ENCODE measurements at places on chromosomes 12 and 14.

- DNase-seq, result no peak
Measured at GRCh38 chr12:77888611-77889010, 57.9 kb downstream of the NAV3 start.

GRCh38 chr12:89494411-89495231 lies 30.0 kb downstream of the GALNT4 start:
- no peak for DNase-seq

DNA sequence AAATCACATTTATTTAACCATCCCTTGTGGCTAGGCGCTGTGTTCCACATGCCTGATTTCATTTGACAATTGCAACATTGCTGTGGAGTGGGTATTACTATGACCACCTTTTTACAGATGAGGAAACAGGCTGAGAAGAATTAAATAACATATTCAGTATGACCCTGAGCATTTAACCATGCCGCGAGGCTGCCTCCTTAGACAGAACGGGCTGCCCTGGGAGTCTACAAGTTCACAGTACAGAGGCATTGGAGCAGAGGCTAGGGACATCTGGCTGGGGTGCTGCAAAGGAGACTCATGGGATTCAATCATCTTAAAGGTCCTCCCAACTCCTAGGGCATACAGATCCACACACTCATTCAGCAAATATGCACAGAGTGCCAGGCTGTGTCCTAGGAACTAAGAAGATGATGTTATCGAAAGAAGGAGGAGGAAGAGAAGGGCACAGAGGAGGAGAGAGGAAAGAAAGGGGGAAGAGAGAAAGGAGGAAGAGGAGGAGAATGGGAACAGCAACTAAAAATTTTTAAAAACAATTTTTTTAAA lies 164.7 kb upstream of the CCND2 start:
- no peak for DNase-seq

GRCh38 chr14:100629696-100630095 lies 42.5 kb upstream of the BEGAIN start:
- DNase-seq, result no peak

DNA sequence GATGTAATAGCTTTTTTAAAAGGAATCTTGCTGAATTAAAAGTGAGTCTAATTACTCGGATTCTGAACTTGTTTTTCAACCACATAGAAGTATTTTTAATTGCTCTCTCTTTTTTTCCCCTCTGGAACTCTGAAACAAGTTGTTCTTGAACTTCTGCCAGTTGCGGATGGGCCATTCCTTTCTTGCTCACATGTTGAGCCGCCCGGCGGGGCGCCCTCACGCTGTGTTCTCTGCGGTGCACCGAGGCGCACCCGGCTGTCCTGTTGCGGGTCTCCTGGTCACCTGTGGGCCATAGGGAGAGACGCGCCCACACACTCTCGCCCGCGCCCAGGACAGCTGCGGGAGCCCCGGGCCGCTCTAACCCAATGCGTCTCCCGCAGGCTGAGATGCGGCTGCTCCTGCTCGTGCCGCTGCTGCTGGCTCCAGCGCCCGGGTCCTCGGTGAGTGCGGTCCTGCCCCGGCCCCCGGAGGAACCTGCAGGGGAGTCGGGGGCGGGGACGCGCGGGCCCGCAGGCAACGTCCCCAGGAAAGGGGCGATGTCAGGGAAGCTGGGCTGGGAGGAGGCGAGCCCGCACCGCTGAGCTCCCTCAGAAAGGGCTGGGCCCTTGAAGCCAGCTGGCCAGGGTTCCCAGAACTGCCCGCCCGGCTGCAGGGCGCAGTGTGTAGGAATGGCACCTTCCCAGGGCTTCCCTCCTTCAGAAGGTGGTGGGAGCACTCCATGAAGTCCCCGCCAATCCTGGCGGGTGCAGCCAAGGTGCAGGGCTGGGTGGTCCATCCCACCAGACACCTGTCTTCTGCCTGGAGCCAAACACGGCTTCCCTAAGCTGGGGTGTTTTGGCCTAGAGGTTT lies 2.3 kb downstream of the PAPLN start:
- DNase-seq, result no peak

DNA sequence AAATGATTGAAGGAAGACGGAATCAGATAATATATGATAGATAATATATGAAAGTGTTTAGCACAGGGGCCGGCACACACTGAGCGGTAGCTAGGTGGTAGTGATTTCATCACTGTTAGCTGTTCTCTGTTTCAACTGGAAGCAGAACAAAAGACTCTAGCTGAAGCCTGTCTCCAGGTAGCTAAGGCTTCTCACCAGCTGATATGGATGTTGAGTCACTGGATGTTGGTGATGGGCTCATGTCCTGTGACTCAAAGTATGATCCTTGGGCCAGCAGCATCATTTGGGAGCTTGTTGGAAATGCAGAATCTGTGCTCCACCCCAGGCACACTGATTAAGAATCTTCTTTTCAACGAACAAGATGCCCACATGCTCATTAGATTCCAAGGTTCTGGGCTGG lies 21.7 kb upstream of the KCNA5 start:
- DNase-seq, result no peak

DNA sequence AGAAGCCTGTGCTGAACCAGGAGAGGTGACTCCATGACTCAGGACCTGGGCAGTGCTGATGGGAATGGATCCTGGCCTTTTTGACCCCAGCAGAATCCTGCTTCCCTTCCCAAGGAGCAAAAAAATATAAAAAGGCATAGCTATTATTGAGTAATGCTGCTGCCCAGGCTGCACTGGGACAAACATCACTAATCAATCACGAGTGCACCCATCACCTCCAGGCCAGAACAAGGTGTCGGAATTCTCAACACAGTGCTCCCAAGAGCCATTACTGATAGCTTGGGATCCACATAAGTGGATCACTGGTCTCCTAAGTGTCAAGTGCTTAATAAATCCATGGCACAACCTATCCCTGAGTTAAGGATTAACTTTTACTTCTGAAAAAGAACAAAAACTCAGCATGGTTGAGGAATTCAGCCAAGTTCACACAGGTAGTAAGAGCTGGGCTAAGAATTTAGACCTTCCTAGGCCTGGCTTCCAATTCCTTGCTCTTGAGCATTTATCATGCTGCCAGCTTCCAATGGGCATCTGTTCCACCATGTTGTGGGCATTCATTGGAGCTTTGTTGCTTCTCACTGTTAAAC lies 31.9 kb downstream of the IRF2BPL start:
- no peak for DNase-seq

- no peak for DNase-seq
Measured at GRCh38 chr12:89960011-89960507, 251.4 kb upstream of the ATP2B1 start.

- DNase-seq, result no peak
Measured at GRCh38 chr14:104085889-104086201, 345 bp downstream of the ASPG start.

DNA sequence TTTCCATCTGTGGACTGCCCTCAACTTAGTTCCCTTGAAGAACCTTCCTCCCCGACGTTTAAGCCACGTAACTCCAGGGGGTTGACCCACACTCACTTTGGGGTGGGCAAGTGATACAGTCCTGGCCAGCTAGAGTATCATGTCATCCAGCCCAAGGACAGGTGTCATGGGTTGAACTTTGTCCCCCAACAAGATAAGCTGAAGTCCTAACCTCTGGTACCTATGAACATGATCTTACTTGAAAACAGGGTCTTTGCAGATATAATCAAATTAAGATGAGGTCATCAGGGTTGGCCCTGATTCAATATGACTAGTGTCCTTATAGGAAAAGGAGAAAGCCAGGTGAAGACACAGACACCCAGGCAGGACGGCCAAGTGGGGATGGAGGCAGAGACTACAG lies 68.6 kb downstream of the ITPK1 start:
- no peak for DNase-seq

DNA sequence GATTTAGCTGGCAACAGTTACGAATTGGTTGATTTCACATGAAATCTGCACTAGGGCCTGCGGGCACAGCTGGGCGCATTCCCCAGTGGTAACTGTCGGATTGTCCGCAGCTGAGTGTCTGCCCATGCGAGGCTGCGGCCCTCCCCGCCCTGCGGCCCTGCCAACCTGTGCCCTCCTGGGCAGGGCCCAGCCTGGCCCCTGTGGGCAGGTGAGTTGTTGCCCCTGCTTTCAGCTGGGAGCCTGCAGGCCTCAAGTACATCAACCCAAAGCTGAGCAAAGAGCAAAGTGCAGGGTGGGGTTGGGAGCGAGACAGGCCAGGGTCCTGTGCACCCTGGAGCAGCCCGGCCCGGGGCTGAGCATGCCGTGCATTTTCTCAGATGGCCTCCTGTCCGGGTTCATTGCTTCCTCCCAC lies 89.1 kb downstream of the ADGRD1 start:
- no peak for DNase-seq

- DNase-seq, result no peak
Measured at GRCh38 chr12:114311974-114312373, 94.0 kb downstream of the TBX5 start.

DNA sequence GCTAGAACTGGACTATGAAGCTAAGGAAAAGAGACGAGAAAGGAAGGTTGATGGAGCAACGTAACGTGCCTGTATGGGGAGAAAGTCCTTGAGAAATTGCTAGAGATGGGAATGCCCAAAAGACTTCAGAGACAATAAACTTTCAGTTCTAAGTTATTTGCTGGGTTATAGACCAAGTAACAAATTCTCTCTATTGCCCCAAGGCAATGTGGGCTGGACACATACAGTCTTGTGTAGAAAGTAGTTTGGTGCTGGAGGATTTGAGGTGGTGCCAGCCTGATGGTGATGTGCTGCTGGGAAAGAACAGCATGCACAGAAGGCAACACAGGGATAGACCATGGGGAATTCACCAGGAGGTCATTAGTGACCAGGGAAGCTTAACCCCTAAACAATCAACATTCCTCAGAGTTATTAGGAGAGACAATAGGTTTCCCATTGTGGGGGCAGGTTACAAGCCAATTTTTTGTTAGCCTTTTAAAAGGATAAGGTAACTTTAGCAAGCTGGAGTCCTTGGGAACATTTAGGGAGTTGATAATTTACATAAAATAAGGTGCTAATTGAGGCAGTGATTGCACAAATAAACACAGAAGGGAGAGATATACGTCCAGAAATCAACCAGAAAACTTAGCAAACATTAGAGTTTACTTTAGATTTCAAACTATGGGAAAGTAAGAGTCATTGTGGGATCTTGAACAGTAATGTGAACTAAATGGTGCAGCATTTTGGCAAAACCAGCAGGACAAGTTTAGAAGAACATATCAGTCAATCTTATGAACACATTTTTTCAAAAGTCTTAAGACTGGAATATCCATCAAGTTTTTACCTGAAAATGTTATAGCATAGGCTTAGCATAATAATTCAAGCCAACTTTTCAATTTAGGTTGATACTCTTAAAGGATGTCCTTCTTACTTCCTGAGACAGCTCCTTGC lies 61.4 kb downstream of the LMNTD1 start:
- no peak for DNase-seq

- no peak for DNase-seq
Measured at GRCh38 chr14:105885561-105886320, 359.4 kb downstream of the TMEM121 start.

DNA sequence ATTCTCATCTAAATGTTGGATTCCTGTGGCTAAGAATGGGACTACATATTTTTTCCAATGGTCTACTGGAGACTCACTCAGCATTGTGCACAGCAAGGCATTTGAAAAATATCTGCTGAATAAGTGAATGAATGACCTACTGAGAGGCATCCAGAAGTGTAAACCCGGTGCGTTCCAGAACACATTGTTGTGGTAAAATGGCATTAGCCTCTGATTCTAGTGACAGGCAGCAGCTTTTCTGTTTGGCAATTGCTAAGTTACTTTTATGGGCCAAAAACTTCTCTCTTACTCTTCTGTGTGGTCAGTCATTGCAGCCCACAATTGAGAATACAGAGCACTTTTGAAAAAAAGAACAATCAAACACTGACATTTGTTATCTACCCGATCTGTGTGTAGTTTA lies 36.5 kb downstream of the WIF1 start:
- DNase-seq, result no peak

DNA sequence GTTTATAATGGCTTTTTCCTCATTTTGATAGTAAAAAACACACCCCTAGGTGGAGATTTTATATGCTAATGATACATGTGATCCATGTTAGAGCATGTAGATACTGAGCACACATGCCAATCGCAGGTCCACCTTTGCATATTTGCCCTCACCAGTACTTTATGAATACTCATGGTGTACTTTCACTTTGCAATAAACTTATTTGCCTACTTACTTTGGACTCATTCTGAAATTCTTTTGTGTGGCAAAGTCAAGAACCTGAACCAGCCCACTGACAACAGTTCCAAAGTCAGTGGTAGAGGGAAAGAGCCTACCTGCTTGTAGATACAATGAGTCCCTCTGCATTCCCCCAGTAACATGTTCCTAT lies 58.5 kb upstream of the DHRS4 start:
- no peak for DNase-seq

- no peak for DNase-seq
Measured at GRCh38 chr12:5187136-5187535, 143.5 kb downstream of the KCNA5 start.

DNA sequence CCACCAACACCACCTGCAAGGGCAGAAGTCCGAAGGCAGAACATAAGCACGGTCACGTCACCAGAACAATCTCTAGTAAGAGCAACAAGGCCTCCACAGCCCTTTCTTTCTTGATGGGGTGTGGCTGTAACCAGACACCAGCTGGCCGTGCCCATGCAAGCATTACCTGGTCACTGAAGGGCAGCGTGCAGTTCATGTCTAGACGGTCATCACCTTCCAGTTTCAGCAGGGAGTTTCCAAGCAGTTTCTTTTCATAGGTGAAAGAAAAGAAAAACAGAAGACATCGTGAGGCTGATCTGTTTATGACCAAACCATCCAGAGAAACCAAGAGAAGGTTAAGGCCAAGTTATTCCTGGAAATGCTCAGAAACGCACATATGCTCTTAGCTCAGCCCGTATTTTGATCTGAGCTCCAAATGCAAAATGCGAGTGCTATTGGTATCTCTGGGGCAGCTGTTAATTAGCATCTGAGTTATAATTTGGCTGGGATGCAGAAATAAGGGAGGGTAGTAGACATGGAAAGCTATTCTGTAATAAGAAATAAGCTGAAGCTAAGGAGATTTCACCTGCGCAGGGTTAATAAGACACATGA lies 42.5 kb downstream of the PRKAB1 start:
- DNase-seq, result no peak

DNA sequence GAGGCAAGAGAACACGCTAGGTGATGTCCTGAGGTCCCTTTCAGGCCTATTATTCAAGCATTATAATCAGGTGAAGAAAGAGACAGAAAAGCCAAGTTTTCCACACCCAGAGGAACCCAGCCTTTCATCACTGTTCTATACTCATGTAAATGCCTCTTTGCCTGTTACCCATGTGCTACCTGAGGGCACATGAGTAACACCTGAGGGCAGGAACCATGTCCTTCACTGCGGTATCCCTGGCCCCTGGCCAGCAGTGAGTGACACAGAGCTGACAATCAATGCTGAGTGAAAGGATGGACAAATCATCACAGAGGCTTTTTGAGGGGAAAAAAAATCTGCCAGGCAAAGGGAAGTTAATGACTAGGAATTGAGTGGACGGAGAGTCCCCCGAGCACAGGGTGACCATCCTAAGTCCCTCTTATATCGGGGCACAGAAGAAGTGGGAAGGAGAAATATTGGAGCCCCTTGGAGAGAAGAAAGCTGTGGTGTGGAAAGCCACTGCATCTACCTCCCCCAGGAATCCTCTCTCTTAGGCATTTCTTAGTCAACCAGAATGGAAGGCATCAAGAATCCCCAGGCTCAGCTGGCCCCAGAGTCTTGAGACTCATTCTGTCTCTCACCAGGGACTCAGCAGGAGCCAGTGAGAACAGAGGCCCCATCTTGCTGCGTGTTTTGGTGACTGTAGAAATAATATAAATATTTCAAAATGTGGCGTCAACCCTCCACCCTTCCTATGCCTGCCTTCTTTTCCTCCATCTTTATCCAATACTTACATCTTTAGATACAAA lies 212.9 kb downstream of the DPF3 start:
- DNase-seq, result no peak

Data from AML-193 (cell line).